ENCODE measurements at places on chromosomes 12 and 14.

GRCh38 chr12:123983822-123984485 lies 10.9 kb downstream of the ZNF664 start:
- DNase-seq: peak; percentile 85

DNA sequence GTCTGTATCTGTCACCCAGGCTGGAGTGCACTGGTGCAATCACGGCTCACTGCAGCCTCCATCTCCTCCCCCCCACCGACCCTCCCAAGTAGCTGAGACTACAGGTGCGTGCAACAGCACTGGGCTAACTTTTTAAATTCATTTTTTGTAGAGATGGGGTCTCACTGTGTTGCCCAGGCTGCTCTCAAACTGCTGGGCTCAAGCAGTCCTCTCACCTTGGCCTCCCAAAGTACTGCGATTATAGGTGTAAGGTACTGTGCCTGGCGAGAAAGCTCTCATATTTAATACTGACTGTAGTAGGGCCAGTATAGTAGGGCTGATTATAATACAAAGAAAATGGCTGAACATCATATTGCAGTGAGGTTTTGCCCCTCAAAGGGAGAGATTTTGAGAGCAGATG lies 2.4 kb downstream of the RIC8B start:
- DNase-seq: no peak

GRCh38 chr12:4045786-4046494 lies 172.7 kb upstream of the PARP11 start:
- DNase-seq: no peak

- no peak for DNase-seq
Measured at GRCh38 chr12:28026701-28027100, 54.2 kb upstream of the PTHLH start.

GRCh38 chr14:74038020-74038859 lies 19.1 kb downstream of the BBOF1 start:
- DNase-seq: peak; percentile 78

DNA sequence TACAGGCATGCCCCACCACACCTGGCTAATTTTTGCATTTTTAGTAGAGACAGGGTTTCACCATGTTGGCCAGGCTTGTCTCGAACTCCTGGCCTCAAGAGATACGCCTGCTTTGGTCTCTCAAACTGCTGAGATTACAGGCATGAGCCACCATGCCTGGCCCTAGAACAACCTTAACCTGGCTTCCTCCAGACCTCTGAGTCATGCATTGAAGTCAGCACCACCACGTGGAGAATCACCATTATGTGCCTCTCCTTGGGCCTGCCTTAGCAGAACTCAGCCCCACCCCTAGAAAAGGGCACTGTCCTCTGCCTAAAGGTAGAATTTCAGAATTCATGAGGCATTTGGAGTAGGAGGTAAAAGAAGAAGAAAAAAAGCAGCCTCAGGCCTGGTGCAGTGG lies 49.0 kb downstream of the LIMA1 start:
- DNase-seq: no peak

DNA sequence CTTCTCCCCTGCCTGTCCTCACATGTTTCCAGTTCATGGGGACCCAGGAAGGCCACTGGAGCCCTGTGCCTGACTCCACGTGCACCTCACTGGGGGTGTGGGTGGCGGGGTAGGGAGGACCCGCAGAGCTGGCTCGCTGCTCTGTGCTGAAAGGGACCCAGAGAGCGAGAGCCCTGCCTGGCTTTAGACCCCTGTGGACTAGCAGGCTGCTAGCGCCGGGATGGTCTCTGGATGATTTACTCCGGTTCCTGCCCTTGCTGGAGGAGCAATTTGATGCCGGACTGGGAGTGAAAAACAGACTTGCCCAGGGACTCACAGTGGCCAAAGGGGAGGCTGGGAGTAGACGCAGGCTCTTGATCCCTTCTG lies 49.0 kb downstream of the NTF3 start:
- DNase-seq: no peak

DNA sequence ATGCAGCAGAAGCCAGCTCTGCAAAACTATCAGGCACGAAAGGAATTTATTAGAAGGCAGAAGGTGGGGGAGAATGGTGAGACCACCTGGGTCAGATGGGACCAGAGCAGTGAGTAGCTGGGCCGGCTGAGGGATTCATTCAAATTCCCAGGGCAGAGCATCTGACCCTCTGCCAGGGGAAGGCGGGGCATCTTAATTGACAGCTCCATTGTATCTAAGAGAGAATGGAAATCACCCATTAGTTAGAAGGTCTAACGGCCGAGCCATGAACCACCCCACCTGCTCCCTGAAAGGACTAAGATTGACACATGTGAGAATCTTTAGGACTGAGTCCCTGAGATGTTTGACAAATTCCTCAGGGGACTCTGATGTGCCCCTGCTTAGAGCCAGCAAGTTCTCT lies 83.7 kb downstream of the PHETA1 start:
- DNase-seq: no peak

DNA sequence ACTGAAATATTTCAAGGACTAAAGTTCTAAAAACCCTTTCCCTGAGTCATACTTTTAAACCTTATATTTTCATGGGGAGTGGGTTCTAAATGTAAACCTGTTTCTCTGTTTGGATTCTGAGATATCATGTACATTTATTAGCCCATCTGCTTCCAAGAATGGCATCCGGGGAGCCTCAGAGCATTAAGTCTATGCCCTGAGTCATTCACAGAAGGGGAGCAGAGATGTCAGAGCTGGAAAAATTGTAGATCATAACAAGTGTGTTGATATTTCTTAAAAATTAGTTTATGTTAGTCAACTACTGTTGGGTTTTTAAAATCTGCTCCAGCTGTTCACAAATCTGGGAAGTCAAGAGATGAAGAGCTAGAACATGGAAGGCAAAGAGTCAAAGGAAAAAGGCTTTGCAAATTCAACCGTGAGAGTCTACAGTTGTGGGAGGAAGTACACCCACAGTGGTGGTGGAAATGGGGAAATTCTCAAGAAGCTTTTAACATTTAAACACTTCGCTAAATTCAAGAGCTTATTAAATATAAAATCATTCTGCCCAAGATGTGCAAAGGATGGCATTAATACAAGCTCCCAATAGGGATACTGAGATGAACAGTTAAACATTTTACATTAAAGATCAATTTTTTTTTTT lies 70.5 kb upstream of the FLRT2 start:
- DNase-seq: no peak

- no peak for DNase-seq
Measured at GRCh38 chr12:124031058-124031457, 58.0 kb downstream of the ZNF664 start.
